ENCODE measurements at places on chromosomes 5 and 9.

- no peak for DNase-seq
Observed at GRCh38 chr5:115962565-115963402, 509 bp downstream of the LVRN start.

DNA sequence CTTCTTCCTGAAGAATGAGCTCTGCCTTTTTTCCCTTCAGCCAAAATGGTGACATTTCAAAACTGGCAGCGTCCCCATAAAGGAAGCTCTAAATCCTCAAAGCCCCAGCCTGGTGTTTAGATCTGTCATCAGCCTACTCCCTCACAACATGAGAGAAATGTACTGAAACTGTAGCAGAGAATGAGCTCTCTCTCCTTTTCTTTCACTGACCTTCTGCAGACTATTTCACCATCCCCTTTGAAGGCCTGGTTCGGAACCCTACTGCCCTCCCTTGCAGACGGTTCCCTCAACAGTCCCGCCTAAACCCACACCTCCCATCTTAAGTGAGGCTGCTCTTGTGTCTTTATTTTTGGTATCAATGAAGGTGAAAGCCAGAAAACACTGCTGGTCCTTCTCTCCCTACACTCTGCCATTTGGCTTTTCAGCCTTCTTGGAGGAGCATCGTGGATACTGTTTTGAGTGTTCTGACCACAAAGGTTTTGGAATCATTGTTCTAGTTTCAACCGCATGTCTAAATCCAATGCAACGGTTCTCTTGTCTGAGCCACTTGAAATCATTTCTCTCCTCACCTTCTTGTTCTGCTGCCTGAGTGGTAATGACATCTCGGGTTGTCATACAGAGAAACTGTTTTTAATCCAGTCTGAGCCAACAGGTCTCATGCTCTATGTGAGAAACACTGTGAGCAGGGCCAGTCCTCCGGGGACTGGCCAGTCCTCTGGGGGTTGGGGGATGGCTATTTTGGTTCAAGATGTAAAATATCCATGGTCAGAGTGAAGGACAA lies 39.0 kb downstream of the ITK start:
- no peak for DNase-seq

DNA sequence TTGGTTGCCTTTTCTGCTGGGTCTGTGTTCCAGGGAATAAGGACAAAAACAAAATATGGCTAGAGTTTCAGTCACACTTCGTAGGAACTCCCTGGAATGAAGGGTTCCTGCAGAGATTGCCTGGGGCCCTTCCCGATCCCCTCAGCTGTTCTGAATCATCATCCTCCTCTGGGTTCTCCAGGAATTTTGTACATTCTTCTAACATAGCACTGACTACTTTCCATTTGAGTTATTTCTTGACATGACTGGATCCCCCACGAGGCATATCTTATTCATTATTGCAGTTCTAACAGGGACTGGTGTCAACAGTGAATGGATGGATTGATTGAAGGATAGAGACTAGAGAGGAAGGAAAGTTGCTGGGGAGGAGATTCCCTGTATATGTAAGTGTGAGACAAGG lies 49.2 kb upstream of the TNC start:
- no peak for DNase-seq

GRCh38 chr9:85981369-85981768 lies 40.4 kb downstream of the NAA35 start:
- no peak for DNase-seq

- DNase-seq: no peak
Observed at GRCh38 chr9:76352026-76352620, 42.1 kb downstream of the RFK start.

GRCh38 chr9:27037499-27037898 lies 32.0 kb upstream of the LRRC19 start:
- no peak for DNase-seq

- no peak for DNase-seq
Observed at GRCh38 chr9:81031422-81032029, 657.8 kb downstream of the TLE1 start.

- no peak for DNase-seq
Observed at GRCh38 chr9:37806271-37806670, 5.7 kb downstream of the DCAF10 start.

- DNase-seq: no peak
Observed at GRCh38 chr9:18507151-18507550, 33.2 kb downstream of the ADAMTSL1 start.

DNA sequence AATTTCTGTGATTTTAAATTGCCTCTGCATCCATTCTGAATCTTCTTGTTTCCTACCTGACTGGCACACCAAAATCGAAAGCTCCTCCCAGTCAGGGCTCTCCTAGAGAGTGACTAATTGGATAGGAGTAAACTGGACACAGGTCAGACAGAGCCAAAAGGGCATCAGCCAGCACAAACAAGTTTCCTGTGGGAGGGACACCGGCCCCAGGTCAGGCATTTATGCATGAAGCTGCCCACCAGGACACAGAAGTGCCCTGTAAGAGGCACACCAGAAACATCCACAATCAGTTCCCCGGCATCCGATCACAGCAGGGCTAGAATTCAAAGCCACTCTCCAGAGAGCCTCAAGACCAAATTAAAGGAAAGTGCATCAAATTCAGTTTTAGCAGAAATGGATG lies 78.4 kb downstream of the SFXN1 start:
- no peak for DNase-seq

DNA sequence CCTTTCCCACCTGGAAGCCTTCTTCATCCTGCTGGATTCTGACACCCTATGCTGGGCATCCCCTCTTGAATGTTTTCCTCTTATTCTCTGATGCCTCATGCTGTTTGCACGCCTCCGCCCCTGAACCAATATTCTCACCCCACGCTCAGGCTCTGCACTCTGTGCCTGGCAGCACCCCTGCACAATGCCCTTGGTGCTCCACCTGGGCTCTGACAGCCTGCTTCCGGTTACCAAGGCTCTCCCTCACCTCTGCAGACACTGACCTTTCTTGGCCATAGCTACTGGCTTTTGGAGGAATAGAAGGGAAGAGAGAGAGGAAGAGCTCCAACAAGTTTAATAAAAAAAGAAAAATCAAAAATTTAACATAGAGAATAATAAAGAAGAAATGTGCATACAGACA lies 108.7 kb upstream of the SHB start:
- DNase-seq: no peak

DNA sequence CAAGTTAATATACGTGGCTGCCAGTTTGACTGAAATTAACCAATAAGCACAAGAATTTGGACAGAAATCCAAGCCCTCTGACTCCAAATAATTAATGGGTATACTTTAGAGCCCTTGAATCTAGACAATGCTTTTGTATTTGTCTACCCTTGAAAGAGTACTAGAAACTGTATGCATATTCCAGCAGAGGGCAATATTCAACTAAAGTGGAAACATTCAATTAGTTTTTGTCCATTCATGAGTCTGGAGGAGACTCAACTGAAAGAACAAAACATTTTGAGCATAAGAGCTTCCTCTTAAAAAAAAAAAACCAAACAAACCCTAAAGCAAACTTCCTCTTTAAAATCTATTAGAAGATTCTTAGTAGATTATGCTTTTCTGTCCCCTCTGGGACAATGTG lies 157.8 kb downstream of the ARHGEF28 start:
- DNase-seq: no peak

- no peak for DNase-seq
Observed at GRCh38 chr5:41891066-41891707, 13.0 kb upstream of the RIMOC1 start.

DNA sequence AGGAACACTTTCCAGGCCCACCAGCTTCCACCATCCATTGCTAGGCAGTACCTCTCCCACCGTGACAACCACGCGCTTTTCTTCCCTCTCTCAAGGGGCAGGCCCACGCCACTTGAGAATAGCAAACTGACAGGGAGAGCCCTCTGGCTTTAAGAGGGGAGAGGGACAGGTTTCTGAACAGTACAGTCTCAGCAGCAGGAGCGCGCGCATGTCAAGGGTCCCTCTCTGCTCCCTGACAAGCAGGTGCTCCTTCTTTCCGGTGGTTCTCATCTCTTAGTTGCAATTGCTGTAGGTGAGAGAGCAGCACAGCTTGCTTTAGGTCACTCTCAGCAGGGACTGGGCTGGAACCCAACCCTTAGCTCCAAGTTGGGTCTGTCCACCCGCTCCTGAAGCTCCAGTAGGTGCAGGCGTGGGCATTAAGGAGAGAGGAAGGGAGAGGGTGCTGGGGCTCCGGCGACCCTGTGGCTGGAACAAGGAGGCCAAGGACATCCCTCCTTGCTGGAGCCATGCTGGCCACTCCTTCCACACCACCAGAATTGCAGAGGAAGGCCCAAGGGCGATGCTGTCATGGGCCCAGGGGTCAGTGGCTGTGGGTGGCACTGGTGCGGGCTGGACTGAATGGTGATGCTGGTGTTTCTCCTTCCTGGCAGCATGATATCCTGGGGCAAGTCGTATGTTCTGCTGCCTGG lies 9.0 kb upstream of the PHF2 start:
- no peak for DNase-seq

DNA sequence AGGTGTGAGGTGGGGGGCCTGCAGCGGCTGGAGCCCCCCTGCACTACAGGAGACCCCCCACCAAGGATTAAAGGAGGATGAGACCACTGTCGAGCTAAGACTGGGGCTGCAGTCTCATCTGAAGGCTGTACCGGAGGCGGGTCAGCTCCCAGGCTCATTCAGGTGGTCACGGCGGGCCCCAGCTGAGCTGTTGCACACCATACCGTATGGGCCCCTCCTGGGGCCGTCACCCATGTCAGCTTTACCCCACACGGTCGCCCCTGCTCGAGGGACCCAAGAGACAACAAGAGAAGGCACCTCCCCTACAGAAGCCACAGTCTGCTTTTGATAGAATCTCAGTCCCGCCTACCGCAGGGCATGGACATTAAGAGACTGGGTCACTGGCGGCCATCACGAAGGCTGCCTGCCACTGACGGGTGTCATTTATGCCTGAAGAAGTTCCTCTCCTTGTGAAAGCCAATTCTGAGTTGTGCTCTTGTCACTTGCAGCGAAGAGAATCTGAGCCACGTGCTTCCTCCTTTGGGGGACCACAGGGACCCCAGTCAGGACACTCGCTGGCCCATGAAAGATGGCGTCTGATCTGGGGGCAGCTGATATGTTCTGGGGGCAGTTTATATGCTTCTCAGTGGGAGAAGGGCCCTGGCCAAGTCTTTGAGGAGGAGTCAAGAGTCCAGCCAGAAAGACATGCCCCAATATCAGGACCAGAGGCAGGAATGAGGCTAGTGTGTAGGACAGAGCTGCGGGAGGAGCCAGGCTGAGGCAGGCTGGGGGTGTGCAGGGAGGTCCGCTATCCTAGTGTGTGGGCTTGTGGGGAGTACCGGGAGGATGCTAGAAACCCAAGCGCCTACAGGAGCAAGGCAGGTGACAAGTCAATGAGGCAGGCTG lies 102.4 kb downstream of the ZNF354C start:
- no peak for DNase-seq

DNA sequence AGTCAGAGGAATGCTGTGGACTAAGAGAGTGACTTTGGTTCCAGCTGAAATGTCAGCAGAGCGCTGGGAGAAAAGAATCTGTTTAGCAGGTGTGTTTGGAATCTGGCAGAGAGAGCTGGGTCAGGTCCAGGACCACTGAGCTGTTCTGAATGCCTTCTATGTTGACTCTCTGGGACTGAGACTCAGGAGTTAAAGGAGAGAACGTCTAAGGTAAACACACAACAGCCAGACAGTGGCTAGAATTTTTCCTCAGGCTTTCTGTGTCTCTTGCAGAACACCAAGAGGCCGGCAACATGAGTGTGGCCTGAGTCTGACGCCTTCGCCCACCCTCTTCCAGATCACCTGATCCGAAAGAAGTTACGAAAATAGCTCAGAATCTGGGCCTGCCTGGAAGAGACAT lies 107.2 kb upstream of the ZNF462 start:
- no peak for DNase-seq

DNA sequence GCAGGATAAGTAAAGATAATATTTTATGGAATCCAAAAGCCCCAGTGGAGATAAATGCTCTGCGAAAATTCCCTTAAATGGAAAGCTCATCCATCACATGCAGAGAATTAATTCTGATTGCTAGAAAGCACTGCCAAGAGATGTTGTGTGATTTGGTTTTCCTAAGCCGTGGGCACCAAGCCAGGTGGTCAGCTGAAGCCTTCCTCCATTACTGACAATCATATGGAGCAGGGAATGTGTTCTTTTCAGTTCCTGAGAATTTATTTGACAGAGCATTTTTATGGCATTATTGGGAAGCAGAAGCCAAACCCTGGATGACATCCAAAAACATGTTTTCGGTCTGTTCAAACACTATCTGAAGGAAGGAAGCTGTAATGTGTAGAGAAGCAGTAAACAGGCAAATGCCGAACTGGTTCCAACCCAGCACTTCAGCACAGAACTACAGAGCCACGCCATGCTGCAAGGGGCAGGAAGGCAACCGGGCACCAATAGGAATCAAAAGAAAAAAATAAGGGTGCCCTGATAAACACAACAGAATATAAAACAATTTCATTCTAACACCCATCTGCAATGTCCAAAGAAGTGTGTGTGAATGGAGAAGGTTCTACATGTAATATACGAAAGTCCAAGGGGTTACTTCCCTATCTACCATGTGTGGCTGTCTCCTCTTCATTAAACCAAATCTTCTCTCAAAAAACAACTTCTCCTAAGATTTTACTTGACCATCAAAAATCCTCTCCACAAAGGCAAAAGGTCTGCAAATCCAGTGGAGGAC lies 12.3 kb downstream of the ARSB start:
- no peak for DNase-seq

DNA sequence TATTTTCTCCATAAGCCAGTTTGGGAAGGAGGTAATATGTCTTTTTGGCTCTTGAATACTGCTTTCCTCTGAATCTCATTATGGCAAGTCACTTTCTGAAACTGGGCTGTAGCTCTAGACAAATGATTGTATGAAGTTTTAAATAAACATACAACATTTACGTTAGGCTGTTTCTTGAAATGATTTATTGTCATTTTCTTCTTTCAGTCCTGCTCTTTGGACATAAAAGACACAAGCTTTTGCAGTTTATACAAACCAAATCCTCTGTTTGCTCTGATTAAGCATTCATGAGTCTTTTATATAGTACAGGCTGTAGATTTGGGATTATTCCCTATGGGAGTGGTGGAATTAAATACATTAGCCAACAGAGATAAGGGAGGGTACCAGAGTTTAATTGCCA lies 139.7 kb downstream of the CEP120 start:
- DNase-seq: no peak

DNA sequence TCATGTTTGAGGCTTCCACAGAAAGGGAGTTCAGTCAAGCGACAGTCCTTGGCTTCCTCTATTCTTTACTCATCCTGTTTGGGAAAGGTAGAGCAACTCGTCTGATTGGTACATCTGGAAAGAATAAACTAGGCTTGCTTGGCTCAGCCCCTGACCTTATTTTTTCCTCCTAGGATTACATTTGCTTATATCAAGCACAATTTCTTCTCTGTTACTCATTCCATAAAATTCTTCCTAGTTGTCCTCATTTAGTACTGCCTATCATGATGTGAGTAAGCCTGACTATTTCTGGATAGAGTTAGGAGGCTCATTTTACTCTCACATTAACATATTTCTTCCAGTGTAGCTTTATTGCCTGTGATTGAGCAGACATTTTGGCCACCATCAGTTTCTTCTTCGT lies 10.9 kb upstream of the CARNMT1 start:
- DNase-seq: no peak

GRCh38 chr9:33778700-33779351 lies 16.5 kb upstream of the PRSS3 start:
- peak; percentile 17 for DNase-seq

- no peak for DNase-seq
Observed at GRCh38 chr5:176734756-176735342, 75.5 kb upstream of the UNC5A start.

All from activated CD4-positive, alpha-beta T cell treated with anti-CD3 and anti-CD28 coated beads for 24 hours (primary cell).